ENCODE measurements at places on chromosomes 11 and 22. TPM values are rescaled to one million over a fixed set of nuclear protein-coding genes. Genes with fewer than 3 reads are reported as not detected.
A peak's percentile ranks its signal among the peaks of the same experiment; 100 is the strongest.

GRCh38 chr11:93288079-93288478 lies 42.5 kb upstream of the DEUP1 start:
- H3K4me3 ChIP-seq: no peak overlapping the region
- no peaks in the 10 kb centered on the region for H3K36me3 ChIP-seq
- no peaks in the 10 kb centered on the region for H3K4me1 ChIP-seq
- no peak for DNase-seq
- H3K27ac ChIP-seq: no peak overlapping the region

The GRK3 gene
- total RNA-seq: 5.1 TPM

DNA sequence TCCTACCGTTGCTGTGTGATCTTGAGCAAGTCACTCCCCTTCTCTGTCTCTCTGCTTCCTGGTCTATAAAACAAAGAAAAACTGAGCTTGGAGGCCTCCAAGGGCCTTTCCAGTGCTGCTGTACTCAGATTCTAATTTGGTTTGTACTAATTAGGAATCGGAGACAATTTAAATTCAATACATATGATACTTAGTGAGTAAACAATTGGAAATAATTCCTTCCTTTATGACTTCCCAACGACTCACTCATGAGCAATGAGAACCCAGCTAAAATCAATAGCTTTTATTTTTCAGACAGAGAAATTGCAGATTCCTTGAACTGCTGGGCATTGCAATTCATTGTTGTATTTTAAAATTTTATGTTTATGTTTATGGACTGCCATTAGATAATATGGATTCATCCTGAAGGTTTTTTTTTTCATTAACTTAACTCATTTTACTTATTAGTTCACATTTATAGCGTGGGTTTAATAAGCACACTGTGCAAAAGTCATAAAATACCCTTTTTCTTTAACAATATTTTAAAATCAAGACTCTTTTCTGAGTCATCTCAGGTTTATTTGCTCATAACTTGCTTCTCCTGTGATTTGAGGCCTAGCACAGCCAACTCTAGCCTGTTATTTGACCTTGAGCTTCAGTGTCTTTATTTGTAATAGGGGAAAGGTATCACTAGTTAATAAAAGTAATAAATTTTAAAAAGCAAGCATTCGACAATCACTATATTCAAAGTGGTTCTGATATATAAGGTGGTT lies 95.8 kb downstream of the TP53I11 start:
- peaks cover 3% of the 10 kb centered on the region for H3K27me3 ChIP-seq
- no peaks in the 10 kb centered on the region for H3K36me3 ChIP-seq
- H3K4me3 ChIP-seq: no peak overlapping the region
- H3K27ac ChIP-seq: no peak overlapping the region

DNA sequence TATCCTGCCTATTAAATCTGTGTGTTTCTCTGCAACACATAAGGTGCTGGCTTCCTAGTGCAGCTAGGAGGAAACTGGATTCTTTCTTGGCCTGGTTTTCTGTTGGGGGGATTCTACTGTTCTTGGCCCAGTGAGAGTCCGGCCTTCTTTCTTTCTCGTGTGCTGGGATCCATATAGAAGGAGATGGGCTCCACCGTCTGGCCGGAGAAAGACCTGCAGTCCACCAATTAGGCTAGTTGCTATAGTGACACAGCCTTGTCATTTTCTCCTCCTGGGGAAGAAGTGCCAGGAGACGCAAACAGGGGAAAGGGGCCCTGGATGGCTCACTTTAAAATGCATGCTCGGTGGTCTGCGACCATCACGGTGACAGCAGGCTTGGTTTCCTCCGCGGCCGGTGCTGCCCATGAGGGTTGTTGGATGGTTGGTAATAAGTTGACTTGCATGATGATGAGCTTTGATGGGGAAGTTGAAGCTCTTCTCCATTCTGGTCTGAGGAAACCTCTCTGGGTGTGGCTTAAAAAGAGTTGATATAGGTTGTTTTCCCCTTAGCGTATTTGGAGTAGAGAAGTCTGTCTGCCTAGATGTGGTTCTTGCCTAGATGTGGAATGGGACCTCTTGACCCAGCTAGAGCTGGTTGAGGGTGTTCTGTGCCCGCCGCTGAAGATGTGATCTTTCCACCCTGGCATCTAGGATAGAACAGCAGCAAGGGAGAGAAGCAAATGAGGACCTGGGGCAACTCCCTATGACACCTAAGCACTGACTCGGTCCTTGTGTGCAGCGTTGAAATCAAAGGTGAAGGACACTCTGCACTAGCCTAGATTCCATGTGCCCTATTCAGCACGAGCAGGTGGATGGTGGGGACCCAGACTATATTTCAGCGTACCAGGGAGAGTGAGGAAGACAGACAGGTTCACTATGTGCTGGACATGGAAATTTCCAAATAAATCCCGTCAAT lies 1335.0 kb downstream of the BRD1 start:
- H3K36me3 ChIP-seq: no peaks in the 10 kb centered on the region
- H3K4me3 ChIP-seq: no peak overlapping the region
- peaks cover 5% of the 10 kb centered on the region for H3K27me3 ChIP-seq
- DNase-seq: no peak
- H3K4me1 ChIP-seq: no peaks in the 10 kb centered on the region

DNA sequence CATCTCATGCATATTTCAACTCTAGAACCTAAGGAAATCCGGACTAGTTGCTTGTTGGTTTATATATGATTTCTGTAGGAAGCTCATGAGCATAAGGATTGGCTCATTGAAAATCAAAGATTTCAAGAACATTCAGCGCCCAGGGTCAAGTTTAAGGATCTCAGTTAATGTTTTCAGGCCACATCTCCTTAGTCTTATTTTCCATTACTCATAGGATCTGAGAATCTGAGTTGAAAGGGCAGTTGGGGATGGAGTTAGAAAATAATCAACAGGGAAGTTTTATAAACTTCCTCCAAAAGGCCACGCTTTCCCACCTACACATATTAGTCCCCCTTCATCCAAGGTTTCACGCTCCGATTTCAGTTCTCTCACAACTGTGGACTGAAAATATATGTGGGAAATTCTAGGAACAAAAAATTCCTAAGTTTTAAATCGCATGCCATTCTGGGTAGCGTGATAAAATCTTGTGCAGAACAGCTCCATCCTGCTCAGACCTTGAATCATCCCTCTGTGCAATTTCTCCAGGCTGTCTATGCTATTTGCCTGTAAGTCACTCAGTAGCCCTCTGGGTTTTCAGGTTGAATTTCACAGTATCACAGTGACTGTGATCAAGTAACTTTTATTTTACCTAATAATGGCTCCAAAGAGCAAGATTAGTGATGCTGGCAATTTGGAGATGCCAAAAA lies 160.2 kb downstream of the KIRREL3 start:
- no peak overlapping the region for H3K4me3 ChIP-seq
- peaks cover 4% of the 10 kb centered on the region for H3K27me3 ChIP-seq
- H3K27ac ChIP-seq: no peak overlapping the region
- no peak for DNase-seq
- no peaks in the 10 kb centered on the region for H3K4me1 ChIP-seq
- H3K36me3 ChIP-seq: no peaks in the 10 kb centered on the region

GRCh38 chr22:17264321-17265052 lies 45.3 kb upstream of the ADA2 start:
- peaks cover 4% of the 10 kb centered on the region for H3K4me1 ChIP-seq
- no peak for DNase-seq
- no peaks in the 10 kb centered on the region for H3K36me3 ChIP-seq
- H3K4me3 ChIP-seq: no peak overlapping the region
- H3K27ac ChIP-seq: no peak overlapping the region

DNA sequence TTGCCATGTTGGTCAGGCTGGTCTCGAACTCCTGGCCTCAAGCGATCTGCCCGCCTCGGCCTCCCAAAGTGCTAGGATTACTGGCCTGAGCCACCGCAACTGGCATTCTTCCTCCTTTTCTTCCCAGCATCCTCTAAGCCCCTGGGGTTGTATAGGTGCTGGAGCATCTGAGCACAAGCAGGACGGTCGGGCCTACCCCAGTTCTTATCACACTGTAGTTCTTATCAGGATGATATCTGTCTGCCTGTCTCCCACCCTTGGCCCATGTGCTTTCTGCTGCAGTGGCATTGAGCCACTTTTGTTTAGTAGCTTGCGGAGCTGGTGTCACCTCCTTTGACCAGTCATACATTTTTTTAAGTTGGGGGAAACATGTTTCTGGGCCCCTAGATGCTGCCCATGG lies 1.9 kb downstream of the RHOD start:
- no peak for DNase-seq
- H3K4me3 ChIP-seq: no peak overlapping the region
- peaks cover 20% of the 10 kb centered on the region for H3K4me1 ChIP-seq
- H3K36me3 ChIP-seq: no peaks in the 10 kb centered on the region
- H3K27me3 ChIP-seq: no peaks in the 10 kb centered on the region
- H3K27ac ChIP-seq: no peak overlapping the region

The PYGM gene
- total RNA-seq: 7.4 TPM

The MYBPC3 gene
- not detected for total RNA-seq

The CRYBA4 gene
- total RNA-seq: not detected

DNA sequence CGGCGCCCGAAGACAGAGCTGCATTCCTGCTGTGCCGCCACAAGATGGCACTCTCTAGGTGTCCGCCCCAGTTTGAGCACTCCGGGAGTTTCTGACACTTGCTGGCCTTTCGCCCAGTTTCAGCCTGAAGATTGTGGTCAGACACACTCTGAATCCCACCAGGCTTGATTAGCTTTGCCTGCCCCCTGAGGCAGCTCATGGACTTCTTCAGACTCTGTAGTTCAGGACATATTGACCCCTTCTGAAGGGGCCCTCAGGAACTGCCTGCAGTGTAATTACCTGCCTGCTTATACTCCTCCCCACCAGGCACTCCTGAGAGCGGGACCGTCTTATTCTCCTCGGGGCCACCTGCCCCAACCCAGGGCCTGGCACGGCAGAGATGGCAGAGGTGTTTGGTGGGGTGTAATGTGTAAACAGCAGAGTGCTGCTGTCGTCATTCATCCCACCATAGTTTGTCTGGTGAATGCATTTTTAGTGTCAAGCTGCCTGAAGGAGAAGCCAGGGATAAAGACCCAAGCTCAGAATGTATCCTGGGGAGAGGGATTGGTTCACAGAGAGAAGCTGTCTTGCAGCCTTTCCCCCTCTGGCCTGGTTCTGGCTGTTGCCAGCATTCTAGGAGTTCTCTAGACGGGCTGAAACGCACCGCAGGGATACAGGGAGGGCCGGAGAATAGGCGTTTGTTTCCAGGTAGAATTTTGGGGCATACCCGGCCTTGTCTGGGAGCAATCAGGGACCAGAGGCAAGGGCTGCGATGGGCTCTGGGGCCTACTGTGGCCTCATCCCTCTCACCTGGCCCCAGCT lies 46.4 kb downstream of the EIF3F start:
- no peaks in the 10 kb centered on the region for H3K36me3 ChIP-seq
- DNase-seq: peak; percentile 16
- no peaks in the 10 kb centered on the region for H3K4me1 ChIP-seq
- no peaks in the 10 kb centered on the region for H3K27me3 ChIP-seq
- H3K27ac ChIP-seq: no peak overlapping the region

DNA sequence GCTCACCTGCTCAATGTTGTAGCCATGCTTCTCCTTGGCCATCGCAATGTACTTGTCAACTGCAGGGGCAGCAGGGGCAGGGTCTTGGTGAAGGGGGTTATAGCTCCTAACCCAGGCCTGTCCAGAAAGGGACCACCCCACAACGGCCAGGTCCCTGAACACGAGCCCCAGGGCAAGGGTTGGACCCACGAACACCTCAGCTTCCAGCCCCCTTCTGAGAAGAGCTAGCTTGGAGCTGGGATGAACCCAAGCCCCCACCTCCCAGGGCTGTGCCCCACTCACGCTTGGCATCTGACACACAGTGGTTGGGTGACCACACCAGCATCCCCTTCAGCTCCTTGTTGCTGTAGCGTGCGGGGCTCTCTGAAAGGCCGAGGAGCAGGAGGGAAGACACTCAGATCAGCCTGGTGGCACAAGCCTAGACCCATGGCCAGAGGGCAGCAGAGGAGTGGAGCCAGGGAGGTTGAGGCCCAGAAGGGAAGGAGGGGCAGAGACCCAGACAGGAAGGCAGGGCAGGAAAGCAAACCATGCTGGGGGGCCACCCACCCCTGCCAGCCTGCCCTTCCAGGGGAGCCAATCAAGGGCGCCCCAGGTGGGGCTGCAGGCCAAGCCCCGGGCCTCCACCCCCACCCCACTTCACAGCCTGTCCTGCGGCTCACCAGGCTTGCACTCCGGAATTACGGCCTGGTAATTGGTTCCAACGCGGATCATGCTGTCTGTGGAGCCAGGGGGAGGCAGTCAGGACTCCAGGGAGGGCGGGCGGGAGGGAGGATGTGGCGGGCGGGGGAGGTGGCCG lies 1.9 kb downstream of the RCOR2 start:
- peaks cover 3% of the 10 kb centered on the region for H3K36me3 ChIP-seq
- H3K4me1 ChIP-seq: peaks cover 9% of the 10 kb centered on the region
- no peak overlapping the region for H3K27ac ChIP-seq
- DNase-seq: no peak
- H3K4me3 ChIP-seq: no peak overlapping the region

The POLR2L gene
- total RNA-seq: 43.9 TPM

GRCh38 chr11:32396991-32397390 lies 38.3 kb downstream of the WT1 start:
- DNase-seq: no peak
- H3K27ac ChIP-seq: no peak overlapping the region
- no peak overlapping the region for H3K4me3 ChIP-seq

The OR52H1 gene
- total RNA-seq: not detected

The DEUP1 gene
- not detected for total RNA-seq

The OR4D5 gene
- total RNA-seq: not detected

- H3K27me3 ChIP-seq: no peaks in the 10 kb centered on the region
- H3K4me1 ChIP-seq: no peaks in the 10 kb centered on the region
- H3K4me3 ChIP-seq: no peak overlapping the region
- DNase-seq: no peak
- no peak overlapping the region for H3K27ac ChIP-seq
- no peaks in the 10 kb centered on the region for H3K36me3 ChIP-seq
Observed at GRCh38 chr11:73233692-73234470, 15.8 kb downstream of the P2RY2 start.

DNA sequence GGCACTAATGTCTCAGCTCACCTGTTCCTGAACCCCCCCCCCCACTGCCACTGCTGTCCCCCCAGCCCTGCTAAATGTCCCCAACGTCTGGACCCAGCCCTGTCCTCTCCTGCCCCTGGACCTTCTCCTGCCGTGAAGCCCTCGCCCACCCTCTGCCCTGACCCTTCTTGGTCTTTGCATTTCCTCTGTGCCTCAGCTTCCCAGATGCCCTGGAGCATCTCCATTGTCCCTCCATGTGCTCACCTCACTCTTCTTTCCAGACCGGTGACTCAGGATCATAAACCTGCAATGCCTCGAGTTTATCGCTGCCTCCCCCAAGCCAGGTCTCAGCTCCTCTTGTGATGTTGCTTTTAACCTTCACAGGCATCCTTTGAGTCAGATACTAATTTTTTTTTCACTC lies 416.4 kb downstream of the BRD1 start:
- no peaks in the 10 kb centered on the region for H3K4me1 ChIP-seq
- H3K27me3 ChIP-seq: no peaks in the 10 kb centered on the region
- H3K4me3 ChIP-seq: no peak overlapping the region
- no peaks in the 10 kb centered on the region for H3K36me3 ChIP-seq

DNA sequence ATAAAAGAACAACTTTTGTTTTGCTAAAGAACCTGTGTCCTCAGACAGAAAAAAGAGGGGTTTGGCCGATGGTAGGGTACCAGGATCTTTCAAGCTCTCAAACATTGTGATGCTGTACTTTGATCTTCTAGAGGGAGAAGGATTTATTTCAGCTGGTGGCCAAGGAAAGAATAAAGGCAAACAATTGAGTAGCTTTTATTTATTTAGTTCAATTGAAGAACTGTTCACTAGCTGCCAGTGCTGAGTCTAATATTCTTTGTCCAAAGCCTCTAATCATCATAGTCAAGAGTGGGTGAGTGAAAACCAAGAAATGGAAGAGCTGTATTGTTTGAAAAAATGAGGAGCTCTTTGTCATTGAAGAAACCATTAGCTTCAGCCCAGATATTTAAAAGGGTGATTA lies 138.4 kb downstream of the FAT3 start:
- H3K27me3 ChIP-seq: no peaks in the 10 kb centered on the region
- DNase-seq: no peak
- no peaks in the 10 kb centered on the region for H3K36me3 ChIP-seq
- no peak overlapping the region for H3K27ac ChIP-seq

The MISFA gene
- total RNA-seq: not detected
